Mesothelial cell of epicardium (in vitro differentiated cells): ENCODE measurements at places on chromosomes 3 and 15.

GRCh38 chr15:91284758-91285466, 184.9 kb downstream of the SV2B start:
- H3K4me1 ChIP-seq = no peaks in the 10 kb centered on the region
- DNase-seq = no peak
- H3K27ac ChIP-seq = no peak overlapping the region
- no peak overlapping the region for H3K4me3 ChIP-seq

GRCh38 chr3:128296469-128297251, 143.4 kb downstream of the EEFSEC start:
- no peaks in the 10 kb centered on the region for H3K27me3 ChIP-seq
- DNase-seq = peak; percentile 27
- peaks cover 10% of the 10 kb centered on the region for H3K4me1 ChIP-seq
- no peaks in the 10 kb centered on the region for H3K36me3 ChIP-seq

GRCh38 chr3:16788440-16789056, 96.2 kb upstream of the PLCL2 start:
- H3K4me3 ChIP-seq = no peak overlapping the region
- no peak overlapping the region for H3K27ac ChIP-seq
- H3K36me3 ChIP-seq = no peaks in the 10 kb centered on the region
- peaks cover 13% of the 10 kb centered on the region for H3K27me3 ChIP-seq
- no peak for DNase-seq

GRCh38 chr3:193145248-193145647, 95.8 kb upstream of the PLAAT1 start:
- no peaks in the 10 kb centered on the region for H3K36me3 ChIP-seq
- DNase-seq = no peak
- no peak overlapping the region for H3K4me3 ChIP-seq
- peaks cover 8% of the 10 kb centered on the region for H3K27me3 ChIP-seq

DNA sequence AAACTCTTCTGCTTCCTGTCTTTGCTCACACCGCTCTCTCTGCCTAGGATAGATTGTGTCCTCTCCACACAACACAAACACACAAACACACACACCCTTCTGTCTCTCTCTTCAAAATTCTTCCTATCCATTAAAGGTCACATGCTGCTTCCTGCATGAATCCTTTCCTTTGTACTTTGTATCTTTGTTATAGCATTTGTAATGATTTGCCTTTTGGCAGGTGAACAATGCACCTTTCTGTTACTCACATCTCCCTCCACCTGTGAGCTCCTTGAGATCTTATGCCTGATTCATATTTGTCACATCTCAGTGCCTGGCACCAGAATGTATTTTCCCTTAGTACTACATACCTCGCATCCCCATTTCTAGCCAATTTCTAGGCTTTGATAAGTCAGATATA, 251.4 kb upstream of the UMPS start:
- no peaks in the 10 kb centered on the region for H3K27me3 ChIP-seq
- H3K4me3 ChIP-seq = no peak overlapping the region
- peaks cover 30% of the 10 kb centered on the region for H3K36me3 ChIP-seq
- no peak for DNase-seq
- H3K27ac ChIP-seq = no peak overlapping the region

DNA sequence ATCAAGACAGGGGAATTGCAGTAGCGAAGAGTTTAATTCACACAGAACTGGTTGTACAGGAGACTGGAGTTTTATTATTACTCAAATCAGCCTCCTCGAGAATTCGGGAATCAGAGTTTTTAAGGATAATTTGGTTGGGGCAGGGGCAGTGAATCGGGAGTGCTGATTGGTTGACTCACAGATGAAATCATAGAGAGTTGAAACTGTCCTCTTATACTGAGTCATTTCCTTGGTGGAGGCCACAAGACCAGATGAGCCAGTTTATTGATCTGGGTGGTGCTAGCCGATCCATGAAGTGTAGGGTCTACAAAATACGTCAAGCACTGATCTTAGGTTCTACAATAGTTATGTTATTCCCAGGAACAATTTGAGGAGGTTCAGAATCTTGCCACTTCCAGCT, 5.3 kb upstream of the ZNF770 start:
- DNase-seq = no peak
- no peaks in the 10 kb centered on the region for H3K36me3 ChIP-seq
- H3K27ac ChIP-seq = no peak overlapping the region
- no peak overlapping the region for H3K4me3 ChIP-seq
- H3K27me3 ChIP-seq = no peaks in the 10 kb centered on the region
- peaks cover 11% of the 10 kb centered on the region for H3K4me1 ChIP-seq

DNA sequence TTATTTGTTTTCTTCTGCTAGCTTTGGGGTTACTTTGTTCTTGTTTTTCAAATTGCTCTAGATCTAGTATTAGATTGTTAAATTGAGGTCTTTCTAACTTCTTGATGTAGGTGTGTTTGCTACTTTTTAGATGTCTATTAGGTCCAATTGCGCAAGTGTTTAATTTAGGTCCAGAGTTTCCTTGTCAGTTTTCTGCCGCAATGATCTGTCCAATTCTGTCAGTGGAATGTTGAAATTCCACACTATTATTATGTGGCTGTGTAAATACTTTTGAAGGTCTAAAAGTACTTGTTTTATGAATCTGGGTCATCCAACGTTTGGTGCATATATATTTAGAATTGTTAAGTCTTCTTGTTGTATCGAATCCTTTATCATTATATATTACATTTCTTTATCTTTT, 324.4 kb upstream of the SGO1 start:
- no peak for DNase-seq
- peaks cover 4% of the 10 kb centered on the region for H3K36me3 ChIP-seq
- H3K27ac ChIP-seq = no peak overlapping the region
- H3K4me1 ChIP-seq = peaks cover 2% of the 10 kb centered on the region
- no peaks in the 10 kb centered on the region for H3K27me3 ChIP-seq

GRCh38 chr3:84965141-84965540, 6.4 kb downstream of the CADM2 start:
- DNase-seq = no peak
- H3K27me3 ChIP-seq = peaks cover 56% of the 10 kb centered on the region
- no peaks in the 10 kb centered on the region for H3K36me3 ChIP-seq
- H3K4me1 ChIP-seq = peaks cover 10% of the 10 kb centered on the region
- no peak overlapping the region for H3K4me3 ChIP-seq

- no peaks in the 10 kb centered on the region for H3K4me1 ChIP-seq
- no peak overlapping the region for H3K27ac ChIP-seq
- no peaks in the 10 kb centered on the region for H3K36me3 ChIP-seq
Observed at GRCh38 chr3:99430348-99431134, 207.9 kb upstream of the COL8A1 start.

GRCh38 chr15:40327457-40327856, 4.0 kb downstream of the INAFM2 start:
- H3K4me3 ChIP-seq = no peak overlapping the region
- H3K27me3 ChIP-seq = no peaks in the 10 kb centered on the region
- peak overlapping the region; percentile 72 for H3K27ac ChIP-seq
- H3K4me1 ChIP-seq = peaks cover 61% of the 10 kb centered on the region
- no peak for DNase-seq
- no peaks in the 10 kb centered on the region for H3K36me3 ChIP-seq

DNA sequence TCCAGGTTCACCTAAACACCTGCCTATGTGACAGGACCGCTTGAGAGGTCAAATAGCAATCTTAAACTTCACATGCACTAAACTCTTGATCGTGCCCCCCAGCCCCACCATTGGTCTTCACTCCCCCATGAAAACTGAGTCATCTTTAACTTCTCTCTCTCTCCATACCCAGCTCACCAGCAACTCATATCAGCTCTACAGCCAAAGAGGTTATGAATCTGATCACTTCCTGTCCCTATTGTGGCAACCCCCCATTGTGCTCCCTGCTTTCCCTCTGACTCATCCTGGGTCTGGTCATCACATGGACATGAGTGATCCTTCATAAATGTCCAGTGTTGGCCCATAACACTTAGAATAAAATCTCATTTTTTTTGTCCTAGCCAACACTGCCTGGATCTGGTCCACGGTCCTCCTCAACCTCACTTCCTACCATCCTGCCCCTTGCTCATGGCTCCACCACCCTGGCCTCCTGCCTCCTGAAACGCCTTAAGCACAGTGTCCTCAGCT, 103.4 kb upstream of the HACD2 start:
- no peak overlapping the region for H3K4me3 ChIP-seq
- no peak overlapping the region for H3K27ac ChIP-seq
- H3K36me3 ChIP-seq = no peaks in the 10 kb centered on the region
- H3K4me1 ChIP-seq = peaks cover 20% of the 10 kb centered on the region
- DNase-seq = no peak

DNA sequence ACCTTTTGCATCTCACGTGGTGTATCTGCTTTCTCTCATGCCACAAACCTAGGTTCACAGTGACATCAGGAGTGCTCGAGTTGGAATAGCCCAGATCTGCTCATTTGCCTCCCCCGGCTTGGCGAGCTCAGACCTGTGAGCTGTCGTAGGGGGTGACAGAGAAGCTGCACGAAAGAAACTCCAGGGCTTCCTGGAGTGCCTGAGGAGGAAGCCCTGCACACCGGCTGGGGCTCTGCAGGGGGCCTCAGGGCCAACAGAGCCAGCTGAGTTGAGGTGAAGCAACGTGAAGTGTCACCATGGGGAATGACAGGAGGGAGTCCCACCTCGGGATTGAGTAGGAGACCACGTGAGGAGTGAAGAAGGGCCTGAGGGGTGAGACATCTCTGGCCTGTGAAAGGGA, 62.5 kb downstream of the RPN1 start:
- DNase-seq = no peak
- no peaks in the 10 kb centered on the region for H3K4me1 ChIP-seq
- H3K4me3 ChIP-seq = no peak overlapping the region
- peaks cover 2% of the 10 kb centered on the region for H3K27me3 ChIP-seq

DNA sequence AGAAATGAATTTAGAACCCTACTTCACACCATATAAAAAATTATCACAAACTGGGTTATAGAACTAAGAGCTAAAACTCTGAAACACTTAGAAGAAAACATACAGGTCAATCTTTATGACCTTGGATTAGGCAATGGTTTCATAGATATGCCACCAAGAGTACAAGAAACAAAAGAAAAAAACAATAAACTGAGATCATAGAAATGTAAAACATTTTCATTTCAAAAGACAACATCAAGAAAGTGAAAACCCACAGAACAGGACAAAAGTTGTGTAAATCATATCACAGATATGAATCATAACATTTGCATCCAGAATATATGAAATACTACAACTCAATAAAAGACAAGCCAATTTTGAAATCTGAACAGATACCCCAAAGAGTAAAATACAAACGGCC, 72.4 kb downstream of the TBL1XR1 start:
- peaks cover 71% of the 10 kb centered on the region for H3K4me1 ChIP-seq
- H3K4me3 ChIP-seq = no peak overlapping the region
- H3K27ac ChIP-seq = peak overlapping the region; percentile 13
- DNase-seq = no peak

DNA sequence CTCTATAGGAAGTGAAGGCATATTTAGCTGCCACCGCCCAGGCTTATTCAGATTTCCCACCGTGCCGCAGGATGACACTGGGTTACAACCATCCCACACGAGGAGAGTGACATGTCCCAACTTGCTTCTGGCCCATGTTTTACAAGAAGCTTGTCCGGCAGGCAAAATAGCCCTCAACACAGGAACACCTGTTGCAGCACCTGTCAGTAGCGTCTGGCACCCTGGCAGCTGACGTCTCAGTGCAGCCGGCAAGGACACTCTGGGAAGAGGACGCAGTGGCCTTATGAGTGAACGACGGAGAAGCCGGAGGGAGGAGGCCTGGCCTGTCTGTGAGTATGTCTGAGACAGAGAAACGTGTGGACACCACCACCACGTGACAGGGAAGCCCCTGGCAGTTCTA, 32.1 kb downstream of the FAM174B start:
- H3K27me3 ChIP-seq = no peaks in the 10 kb centered on the region
- peaks cover 31% of the 10 kb centered on the region for H3K4me1 ChIP-seq
- peaks cover 11% of the 10 kb centered on the region for H3K36me3 ChIP-seq
- no peak overlapping the region for H3K4me3 ChIP-seq
- H3K27ac ChIP-seq = no peak overlapping the region

DNA sequence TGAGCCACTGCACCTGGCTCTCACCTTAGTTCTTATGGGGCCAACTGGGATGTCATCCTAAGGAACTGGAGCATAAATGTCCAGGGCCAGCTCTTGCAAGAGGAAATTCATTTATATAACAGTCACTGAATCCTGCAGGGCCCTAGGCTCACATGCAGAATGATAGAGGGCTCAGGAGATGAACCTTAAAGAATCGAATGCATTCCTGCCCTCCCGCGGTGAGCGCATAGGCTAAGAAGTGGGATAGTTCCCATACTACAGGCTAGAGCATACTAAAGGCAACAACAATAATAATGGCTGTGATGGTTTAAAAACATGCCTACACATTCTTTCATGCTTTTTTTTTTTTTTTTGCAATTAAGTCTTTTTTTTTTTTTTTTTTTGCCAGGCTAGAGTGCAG, 17.1 kb upstream of the CSRNP1 start:
- peaks cover 17% of the 10 kb centered on the region for H3K4me1 ChIP-seq
- no peaks in the 10 kb centered on the region for H3K27me3 ChIP-seq
- DNase-seq = no peak
- H3K4me3 ChIP-seq = no peak overlapping the region
- H3K27ac ChIP-seq = no peak overlapping the region

DNA sequence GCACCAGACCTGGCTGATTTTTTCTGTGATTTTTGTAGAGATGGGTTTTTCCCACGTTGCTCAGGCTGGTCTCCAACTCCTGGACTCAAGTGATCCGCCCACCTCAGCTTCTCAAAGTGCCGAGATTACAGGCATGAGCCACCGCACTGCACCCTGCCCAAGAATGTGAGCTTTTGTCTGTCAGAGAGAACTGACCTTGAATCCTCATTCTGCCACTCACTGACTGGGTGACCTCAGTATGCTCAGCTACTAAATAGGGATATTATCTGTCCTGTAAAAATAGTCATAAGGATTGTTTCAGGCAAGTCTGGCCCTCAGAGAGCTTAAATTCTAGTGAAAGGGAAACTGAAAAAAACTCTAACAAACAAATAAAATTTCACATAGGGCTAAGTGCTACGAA, 2.1 kb upstream of the RFT1 start:
- H3K36me3 ChIP-seq = no peaks in the 10 kb centered on the region
- DNase-seq = no peak
- no peak overlapping the region for H3K27ac ChIP-seq
- H3K27me3 ChIP-seq = no peaks in the 10 kb centered on the region
- peaks cover 22% of the 10 kb centered on the region for H3K4me1 ChIP-seq

DNA sequence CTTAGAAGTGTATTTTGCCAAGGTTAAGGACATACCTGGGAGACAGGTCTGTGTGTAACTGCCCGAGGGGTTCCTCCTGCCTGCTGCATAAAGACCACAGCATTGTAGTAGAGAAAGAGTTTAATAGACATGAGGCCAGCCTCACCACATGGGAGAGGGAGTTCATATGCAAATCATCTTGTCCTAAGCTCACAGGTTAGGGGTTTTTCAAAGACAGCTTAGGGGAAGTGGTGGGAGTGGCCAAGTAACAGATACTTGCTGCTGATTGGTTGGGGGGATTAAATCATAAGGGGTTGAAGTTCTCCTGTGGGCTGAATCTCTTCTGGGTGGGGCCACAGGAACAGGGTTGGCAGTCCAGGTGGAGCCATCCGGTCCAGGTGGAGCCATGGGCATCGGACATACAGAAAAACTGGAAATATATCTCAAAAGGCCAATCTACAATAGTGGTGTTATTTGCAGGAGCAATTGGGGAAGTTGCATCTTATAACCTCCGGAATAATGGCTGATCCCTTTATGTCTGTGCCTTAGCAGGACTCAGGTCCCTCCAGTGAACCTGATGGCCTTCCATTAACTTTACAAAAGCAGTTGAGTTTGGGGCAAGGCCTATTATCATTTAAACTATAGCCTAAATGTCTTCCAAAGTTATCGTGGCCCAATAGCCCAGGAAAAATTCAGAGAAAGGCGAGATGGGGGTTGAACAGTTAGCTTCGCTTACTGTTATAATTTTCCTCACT, 86.0 kb upstream of the MFGE8 start:
- H3K27ac ChIP-seq = no peak overlapping the region
- no peak for DNase-seq
- H3K4me3 ChIP-seq = no peak overlapping the region
- no peaks in the 10 kb centered on the region for H3K36me3 ChIP-seq
